ENCODE measurements at places on chromosomes 1 and 21.

GRCh38 chr1:2382621-2383361, 8.6 kb downstream of the MORN1 start:
- DNase-seq = no peak

- no peak for DNase-seq
Measured at GRCh38 chr1:180268556-180269075, 38.6 kb downstream of the LHX4 start.

DNA sequence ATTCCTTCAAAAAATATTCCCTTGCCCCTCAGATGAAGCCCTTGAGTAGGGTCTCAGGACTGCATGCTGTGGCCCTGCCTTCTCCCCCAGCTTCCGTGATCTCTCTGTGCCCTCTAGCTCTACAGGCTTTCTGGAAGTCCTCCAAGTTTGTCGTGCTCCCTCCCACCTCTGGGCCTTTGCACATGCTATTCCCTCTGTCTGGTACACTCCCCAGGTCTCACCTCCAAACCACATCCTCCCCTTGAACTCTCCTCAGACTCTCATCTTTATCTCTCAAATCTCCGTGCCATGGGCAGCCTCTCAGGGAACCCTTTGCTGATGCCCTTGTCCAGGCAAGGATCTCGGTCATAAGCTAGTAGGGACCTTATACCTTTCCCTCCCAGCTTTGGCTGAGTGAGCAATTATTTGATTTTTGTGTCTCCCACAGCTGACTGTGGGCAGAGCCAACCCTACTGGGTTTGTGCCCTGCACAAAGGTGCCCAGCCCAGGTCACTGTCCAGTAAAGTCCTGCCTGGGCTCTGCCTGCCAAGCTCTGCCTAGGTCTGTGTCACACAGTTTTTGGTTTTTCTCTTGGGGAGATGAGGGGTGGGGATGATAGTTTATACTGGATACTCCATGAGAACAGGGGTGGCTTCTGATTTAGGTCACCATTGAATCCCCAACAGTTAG, 188.1 kb downstream of the ZNF281 start:
- DNase-seq = no peak

GRCh38 chr1:89815611-89816010, 5.2 kb upstream of the LRRC8D start:
- DNase-seq = no peak

DNA sequence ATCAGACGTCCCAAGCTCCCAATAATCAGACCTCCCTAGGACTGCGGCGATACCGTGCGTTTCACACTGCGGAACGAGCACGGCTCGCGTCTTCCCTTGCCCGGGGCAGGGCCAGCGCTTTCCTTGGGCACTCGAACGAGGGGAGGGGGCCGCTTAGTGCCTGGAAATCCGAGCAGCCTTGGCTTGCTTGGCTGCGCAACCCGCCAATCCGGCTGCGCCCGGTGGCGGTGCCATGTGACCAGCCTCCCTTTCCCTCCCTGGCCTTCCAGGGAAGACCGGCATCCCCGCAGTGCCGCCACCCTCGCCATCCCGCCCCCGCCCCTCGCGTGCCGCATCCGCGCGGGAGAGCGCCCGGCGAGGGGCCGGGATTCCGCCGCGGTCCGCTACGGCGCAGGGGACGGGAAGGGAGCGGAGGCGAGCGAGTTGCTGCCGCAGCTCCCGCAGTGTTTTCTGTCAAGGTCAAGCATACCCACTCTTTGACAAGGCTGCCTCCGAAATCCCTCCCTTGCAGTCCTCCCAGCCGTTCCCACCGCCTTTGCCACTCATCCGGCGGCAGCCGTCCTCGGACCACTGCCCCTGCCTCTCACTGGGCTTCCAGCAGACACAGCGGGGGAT, 8.3 kb upstream of the RNF19B start:
- no peak for DNase-seq

DNA sequence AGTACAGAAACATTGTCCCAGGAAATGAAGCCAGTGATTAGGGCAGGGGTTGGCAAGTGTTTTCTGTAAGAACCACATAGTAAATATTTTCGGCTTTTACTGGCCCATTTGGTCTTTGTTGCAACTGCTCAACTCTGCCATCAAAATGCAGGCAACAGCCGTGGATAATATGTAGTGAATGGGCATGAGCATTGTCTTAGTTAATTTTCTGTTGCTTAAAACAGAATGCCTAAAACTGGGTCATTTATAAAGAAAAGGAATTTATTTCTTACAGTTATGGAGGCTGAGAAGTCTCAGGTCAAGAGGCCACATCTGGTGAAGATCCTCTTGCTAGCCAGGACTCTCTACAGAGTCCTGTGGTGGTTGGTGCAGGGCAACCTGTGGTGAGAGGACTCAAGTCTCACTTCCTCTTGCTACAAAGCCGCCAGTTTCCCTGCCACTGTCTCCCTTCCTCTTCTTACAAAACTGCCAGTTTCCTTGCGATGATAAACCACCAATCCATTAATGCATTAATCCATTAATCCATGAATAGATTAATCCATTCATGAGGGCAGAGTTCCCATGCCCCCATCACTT, 166.4 kb downstream of the PSMG1 start:
- no peak for DNase-seq

Measured in stimulated activated CD8-positive, alpha-beta memory T cell treated with anti-CD3 and anti-CD28 coated beads, Interleukin-12 subunit alpha, Interleukin-12 subunit beta, amount 100 ng/mL, for 1 hour (primary cell).